AG20443 (cell line): ENCODE measurements at places on chromosomes 13 and 19.

GRCh38 chr19:44767295-44768180 lies 10.2 kb upstream of the CBLC start:
- DNase-seq, result no peak

DNA sequence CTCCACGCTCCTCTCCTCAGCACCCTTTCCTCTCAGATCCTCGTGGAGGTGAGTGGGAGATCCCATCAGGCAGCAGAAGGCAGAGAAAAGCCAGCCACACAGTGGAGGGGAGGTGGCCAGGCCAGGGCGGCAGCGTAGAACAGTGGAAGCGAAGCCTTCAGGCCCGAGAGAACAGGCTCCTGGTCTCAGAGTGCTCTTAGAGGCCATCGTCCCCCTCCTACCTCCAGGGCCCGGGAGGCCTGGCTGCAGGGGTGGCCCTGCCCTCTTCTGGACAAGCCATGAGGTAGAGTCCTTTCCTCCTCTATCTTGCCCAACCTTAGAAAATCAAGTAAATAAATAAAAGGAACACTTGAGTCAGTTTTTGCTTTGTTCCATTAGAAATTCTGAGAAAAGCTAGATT lies 202.0 kb downstream of the KATNAL1 start:
- no peak for DNase-seq

DNA sequence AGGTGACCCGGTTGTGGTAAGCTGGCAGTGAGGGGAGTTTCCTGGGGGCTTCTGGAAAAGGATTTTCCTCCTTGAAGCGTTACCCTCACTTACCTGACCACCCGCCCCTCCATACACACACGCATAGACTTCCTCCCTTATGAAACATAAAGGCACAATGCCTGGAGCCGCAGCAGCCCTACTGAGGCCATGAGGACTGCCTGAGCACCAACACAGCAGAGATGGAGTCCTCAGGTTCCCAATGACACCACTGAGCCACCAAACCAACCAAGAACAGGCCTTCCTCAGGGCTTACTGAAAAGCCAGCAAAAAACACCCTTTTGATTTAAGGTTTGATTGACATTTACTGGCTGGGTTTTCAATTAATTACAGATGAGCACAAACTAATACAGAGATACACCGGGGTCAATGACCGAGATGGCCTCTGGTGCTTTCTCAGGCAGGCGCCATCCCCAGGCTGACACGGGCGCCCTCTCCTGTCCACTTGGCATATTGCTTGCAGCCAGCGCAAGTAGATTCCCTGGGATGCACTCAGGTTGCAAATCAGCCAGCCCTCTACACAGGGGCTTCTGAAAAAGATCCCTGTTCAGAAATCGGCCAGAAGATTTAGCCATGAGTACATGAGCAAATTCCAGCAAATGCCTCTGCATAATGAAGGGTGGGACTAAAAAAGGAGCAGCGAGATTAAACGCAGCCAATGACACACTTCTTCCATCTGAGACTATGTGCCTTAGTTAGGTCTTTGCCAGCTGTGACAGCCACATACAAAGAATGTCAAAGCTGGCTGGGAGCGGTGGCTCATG lies 14.8 kb downstream of the OPA3 start:
- peak; percentile 76 for DNase-seq

- DNase-seq, result no peak
Measured at GRCh38 chr13:39768962-39769361, 113.5 kb downstream of the COG6 start.

DNA sequence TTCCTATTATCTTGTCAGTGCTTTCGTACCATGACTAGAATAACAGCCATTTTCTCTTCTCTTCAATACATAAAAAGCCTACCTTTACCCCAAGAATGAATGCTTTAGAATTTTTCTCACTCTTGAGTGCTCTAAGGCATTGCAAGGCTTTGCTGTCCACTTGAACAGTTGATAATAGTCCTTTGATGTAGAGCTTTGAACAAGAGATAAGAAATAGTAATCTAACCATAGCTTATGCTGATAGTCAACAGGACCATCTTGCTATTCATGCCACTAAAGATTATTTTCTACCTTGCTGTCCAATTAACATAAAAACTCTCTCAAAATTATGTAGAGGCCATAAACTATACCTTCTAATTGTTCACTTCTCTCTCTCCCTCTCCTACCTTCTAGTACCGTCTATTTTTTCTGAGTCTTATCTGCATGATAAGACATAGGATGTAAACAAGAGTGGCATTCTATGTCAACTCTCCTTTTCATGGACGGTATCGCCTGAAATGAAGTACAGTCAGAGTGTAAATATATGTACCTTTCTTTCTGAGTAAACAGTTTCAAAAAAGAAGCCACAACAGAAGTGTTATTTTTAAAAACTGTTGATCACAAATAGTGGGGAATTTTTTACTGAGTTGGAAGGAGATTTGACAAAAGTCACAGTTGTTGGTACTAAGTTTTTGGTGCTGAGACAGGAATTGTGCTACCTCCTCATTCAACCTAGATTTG lies 297.9 kb downstream of the NDFIP2 start:
- no peak for DNase-seq

DNA sequence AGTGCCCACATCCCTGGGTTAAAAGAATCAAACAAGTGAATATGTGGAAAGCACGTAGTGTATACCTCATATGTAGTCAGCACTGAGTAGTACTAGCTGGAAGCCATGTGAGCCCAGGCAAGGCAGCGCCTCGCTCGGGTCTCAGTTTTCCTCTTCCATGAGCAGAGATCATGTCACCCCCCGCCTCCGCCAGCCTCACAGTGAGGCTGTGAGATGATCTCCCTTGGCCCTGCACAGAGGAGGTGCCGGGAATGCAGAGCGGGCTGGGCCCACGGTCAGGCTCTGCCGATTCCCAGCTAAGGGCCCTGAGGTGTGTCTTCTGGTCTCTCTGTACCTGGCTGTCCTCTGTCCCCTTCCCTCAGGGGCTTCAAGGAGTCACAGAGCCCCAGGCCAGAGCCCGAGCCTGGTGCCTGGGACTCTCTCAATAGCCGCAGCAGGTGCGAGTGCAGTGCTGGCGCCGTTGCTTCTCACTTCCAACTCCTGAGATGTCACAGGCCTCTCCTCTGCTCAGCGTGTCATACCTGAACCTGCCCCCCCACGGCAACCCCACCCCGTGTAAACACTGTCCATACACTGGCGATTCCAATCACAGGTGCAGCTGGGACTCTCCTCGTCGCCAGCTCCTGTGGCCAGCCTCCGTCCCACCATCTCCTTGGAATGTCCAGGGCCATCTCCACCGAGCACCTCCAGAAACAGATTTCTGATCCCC lies 26.9 kb downstream of the DPF1 start:
- DNase-seq, result no peak
